ENCODE measurements at places on chromosomes 11 and 22. TPM values are rescaled to one million over a fixed set of nuclear protein-coding genes. Genes with fewer than 3 reads are reported as not detected.
A peak's percentile ranks its signal among the peaks of the same experiment; 100 is the strongest.

GRCh38 chr22:48745842-48746788 is 1081.6 kb downstream of the BRD1 start:
- no peak for DNase-seq

DNA sequence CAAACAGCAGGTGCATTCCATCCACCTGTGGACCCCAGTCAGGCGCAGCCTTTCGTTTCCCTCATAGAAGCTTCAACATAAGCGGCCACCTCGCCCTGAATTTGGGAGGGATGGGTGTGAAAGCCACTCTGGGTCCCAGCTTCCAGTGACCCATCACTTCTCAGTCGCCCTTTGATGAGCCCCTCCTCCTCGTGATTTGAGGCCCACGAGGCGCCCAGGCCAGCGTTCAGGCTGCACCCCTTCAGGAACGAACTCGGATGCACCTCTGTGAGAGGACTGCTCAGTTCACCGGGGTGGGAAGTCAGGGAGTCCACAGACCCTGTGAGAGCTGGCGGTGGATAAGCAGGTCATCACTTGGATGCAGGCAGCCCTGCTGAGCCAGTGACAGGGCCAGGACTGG is 1118.2 kb downstream of the BRD1 start:
- DNase-seq = no peak

GRCh38 chr11:11351042-11351586 is 1.9 kb downstream of the CSNK2A3 start:
- no peak for DNase-seq

DNA sequence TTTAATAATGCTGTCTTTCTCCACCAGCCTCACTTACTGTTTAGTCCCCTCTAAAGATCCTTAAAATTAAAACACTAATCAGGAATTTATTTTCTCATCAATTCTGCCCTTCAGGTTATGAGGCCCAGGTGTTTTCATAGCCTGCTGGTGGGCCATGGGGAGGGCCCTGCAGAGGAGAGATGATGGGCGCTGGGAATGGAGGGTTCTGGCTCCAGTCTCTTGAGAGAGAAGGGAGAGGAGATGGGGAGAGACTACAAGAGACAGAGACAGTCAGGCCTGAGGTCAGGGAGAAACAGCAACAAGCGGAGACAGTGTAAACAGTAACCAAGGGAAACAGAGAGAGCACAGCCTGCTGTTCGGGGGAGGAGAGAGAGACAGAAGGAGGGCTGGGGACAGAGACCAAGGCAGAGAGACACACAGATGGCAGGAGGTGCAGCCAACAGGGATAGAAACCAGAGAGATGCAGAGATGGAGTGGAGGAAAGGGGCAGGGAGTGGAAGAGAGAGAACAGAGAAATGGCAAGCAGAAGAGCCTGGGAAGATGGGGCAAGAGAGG is 187.3 kb upstream of the SYT13 start:
- DNase-seq = no peak

GRCh38 chr11:57336111-57336666 is 497 bp upstream of the SSRP1 start:
- DNase-seq = no peak

GRCh38 chr22:42655693-42656092 is 6.5 kb upstream of the CYB5R3 start:
- DNase-seq = peak; percentile 92

GRCh38 chr11:66676931-66677598 is 622 bp downstream of the RBM4B start:
- no peak for DNase-seq

GRCh38 chr11:95156916-95157541 is 67.4 kb downstream of the ENDOD1 start:
- no peak for DNase-seq

DNA sequence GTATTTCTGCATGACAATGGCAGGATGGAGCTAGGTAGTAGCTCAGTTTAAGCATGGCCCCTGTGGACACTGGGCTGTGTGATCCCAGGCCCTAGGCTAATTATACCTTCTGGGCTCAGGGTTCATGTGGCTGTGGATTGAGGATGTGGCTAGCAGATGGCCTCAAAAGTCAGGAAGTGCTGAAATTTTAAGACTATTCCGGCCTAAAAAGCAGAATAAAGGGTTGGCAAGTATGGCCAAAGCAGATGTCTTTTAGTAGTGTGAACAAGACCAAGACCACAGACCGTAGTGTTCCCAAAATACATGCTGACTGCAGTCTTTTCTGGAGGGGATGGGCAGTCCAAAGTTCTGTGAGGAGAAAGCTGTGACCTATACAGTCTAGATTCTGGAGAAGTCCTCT is 115.7 kb upstream of the RAG2 start:
- no peak for DNase-seq

DNA sequence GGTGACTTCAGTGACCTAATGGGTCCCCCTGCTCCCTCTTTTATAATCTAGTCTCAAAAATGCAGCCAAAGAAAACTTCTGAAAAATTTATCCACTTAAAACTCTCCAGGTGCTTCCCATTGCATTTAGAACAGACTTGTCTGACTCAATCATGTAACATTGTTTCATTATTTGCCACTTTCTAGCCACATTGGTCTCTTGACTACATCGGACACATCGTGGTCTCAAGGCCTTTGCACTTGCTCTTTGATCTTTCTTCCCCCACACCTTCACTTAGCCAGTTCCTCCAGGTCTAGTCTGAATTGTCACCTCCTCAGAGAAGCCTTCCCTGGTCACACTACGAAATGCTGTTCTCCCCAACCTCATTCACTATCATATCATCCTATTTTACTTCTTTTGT is 97.0 kb upstream of the E2F8 start:
- no peak for DNase-seq

- no peak for DNase-seq
Observed at GRCh38 chr11:100353083-100353482, 334.0 kb upstream of the ARHGAP42 start.

GRCh38 chr11:109956124-109956793 is 136.9 kb upstream of the ZC3H12C start:
- DNase-seq = peak; percentile 31

DNA sequence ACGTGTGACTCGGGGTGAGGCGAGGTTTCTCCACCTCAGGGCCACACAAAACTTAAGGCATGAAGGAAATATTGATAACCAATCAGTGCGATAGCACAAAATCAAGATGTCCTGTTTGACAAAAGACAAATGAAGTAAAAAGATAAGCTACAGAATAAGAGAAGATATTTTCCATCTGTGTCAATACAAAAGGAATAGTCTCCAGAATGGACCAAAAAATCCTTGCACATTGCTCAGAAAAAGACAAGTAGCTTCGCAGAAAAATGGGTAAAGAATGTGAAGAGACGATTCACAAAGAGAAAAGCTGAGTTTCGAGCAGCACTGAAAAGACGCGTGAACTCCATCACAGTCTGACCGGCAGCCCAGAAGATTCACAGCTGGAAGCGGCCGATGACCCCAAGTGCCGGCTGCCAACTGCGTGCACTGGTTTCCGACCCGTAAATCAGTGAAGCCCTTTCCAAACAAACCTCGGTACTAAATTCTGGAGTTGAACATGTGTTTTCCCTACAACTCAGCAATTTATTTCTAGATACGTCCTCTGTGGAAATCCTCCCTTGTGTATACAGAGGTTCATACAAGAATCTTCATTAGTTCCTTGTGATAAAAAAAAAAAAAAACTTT is 308.4 kb downstream of the BRD1 start:
- DNase-seq = no peak

DNA sequence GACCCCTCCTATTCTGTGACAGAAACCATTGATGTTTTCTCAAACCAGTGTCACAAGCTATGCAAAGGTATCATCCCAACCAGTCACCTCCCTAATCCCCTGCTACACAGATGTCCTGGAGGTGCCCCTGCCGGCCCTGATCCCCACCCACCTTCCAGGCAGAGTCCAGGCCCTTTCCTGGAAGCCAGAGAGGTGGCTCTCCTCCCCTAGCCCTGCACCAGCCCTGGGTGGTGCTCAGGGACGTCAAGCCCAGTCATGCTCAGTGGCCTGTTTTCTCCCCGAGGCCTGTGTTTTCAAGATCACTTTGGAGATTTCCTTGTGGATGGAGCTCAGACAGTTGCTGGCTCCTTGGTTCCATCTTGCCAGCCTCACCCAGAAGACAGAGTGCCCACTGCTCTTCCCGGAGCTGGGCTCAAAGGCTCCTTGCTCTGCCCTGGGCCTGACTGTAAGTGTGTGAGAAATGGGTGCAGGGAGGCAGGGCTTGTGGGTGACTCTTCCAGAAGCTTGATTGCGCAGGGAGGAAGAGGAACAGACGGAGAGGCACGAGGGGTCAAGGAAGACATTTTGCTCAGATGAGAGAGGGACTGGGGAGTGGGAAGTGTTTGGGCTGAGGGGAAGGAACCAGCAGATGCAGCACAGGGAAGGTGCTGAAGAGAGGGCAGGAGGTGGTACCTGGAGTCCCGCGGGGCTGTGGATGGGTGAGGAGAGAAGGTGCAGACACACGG is 11.3 kb downstream of the P2RY6 start:
- no peak for DNase-seq

DNA sequence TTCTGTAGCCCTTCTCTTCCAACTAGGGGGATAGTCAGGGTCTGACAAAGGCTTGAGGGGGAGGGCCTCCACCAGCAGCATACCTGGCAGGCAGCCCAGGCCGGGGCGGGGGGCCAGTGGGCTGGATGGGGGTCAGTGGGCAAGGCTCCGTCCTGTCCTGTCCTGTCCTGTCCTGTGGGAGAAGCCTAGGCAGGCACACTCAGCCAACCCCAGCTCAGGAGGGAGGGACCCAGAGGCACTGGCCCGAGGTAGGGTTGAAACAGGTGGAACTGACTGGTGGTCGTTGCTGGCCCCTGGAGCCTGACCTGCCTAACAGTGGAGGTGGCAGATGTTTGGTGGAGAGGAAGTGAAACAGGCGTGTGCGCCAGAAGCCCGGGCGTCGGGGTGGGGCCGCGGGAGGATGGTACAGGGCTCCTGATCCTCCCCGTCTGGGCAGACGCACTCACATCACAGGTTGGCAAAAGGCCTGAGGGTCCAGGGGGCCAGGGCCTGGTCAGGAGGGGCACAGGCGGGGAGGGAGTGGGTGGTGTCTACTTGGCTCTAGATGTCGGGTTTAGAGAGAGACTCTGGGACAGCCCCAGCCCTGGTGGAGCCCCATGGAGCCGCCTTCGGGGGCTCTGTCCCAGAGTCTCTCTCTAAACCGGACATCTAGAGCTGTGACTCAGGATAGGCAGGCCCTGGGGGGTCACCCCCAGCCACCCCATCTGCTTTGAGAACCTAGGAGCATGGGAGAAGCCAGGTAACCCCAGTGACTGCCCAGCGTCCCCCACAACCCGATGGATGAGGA is 32.5 kb upstream of the GRAMD4 start:
- DNase-seq = peak; percentile 94

DNA sequence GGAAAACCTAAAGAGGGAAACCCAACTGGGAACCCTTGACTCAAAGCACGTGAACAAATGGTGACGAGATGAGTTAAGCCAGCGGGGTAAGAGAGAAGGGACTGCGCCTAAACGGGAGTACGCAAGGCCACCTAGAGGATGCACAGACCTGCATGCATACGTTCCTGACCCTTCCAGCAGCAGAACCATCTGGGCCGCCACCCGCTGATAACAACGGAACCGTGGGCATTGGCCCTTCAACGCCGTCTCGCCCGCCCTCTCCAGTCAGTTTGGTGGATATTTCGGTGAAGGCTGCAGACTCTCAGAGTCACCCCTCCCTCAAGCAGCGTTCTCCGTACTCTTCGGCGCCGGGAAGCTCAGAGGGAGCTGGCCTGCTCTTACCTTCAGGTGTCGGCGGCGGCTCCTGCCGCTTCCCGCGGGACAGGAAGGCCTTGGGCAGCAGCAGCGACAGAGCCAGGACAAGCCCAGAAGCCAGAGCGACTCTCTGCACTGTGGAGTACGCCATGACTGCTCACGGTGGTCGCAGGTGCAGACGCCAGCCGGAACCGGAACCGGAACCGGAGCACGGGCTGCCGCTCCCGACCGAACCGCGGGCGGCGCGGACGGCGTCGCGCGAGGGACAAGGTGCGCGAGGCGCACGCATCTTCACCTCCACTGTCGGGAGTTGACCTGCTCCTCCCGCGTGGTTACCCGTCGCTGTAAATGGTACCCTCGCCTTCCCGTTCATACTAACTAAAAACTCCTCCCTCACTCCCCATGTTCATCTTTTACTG is at the start of gene RIC3:
TSS of gene RIC3 (minus strand) at position 541 of the 773 bp plus-strand sequence. CDS start at position 505, 36 bp downstream.
- peak; percentile 83 for DNase-seq

DNA sequence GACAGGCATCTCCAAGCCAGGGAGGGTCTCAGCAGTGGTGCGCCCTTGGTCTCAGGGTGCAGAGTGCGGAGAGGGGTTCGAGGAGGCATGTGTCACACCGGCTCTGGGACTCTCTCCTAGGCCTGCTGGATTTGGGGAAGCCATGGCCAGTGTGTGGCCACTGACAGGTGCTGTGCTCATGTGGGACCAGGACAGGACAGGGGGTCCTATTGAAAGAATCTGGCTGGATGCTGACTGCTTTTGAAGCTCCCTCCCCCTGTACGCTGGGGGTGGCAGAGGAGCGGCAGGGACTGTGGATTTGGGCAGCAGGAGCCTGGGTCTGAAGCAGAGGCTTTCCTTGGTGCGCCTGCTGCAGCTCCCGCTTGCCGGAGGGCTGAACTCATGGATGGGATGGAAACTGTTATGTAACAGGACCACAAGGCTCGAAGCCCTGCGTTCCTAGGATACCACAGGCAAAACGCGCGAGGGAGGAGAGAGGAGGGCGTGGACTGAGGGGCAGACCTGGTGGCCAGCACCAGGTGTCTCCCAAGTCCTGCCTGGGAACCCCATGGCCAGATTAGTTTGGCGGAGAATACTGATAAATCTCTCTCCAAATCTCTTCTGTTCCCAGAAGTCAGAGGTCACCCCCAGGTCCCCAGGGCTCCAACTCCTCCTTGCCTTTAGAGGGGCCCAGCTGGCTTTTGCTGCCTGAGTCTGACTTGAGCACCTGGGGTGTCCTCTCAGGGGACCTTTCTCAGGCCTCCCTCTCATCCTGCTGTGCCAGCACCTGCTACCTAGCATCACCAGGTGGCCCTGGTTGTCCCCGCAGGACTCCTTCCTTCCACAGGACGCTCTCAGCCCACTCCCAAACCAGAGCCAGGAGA is 13.8 kb upstream of the TEF start:
- DNase-seq = no peak

Gene ZBTB16
- 20.6 TPM for total RNA-seq

DNA sequence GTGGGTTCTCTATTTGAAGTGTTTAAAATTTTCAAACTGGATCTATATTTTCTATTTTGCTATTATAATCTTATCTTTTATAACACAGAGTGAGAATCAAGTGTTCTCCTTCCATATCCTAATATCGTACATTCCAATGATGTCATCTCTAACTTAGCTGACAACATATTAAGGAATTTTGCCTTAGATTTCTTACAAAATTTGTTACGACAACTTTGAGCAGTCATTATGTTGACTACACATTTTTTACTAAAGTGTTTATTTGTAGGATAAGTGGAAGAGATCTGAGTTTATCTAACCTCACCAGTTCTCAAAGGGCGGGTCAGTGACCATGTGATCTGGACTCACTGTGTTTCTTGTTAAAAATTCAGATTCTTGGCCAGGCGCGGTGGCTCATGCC is 12.7 kb downstream of the BTG4 start:
- no peak for DNase-seq

DNA sequence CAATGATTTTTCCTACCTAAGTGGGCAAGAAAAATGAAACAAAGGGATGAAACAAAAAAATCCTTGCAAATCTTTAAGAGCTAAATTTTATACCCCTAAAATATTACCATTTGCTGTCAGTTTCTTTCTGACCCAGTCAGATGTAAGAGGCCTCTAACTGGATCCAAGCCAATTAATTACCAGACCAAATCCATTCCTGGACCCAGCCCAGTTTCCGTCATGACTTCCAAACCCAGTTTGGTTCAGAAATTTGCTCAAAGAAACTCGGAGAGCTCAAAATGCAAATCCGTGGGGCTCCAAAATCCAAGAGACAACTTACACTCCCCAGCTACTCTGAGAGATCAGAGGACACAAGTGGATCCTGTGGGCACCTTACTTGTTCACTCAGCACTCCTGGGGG is 46.8 kb downstream of the TRIM44 start:
- DNase-seq = no peak

GRCh38 chr11:128472128-128473089 is 114.9 kb downstream of the ETS1 start:
- DNase-seq = peak; percentile 57

All from B cell (primary cell).